ENCODE measurements at places on chromosomes 2 and 18.

DNA sequence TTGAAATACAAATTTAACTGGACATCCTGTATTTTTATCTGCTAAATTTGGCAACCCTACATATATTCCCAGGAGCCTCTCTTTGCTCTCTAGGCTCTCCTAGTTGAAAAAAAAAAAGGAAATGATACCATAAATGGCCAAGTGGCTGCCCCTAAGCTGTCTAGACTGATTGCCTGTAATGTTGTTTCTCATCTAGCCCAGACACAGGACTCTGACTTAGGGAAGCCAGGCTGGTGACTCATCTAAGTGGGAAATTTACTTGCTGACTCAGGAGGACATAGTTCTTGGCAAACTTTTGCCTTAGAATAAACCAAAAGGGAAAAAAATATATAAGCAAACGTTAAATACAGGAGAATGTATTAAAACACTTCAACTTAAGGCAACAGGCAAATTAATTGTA, 14.6 kb upstream of the ITGAV start:
- no peak for DNase-seq

DNA sequence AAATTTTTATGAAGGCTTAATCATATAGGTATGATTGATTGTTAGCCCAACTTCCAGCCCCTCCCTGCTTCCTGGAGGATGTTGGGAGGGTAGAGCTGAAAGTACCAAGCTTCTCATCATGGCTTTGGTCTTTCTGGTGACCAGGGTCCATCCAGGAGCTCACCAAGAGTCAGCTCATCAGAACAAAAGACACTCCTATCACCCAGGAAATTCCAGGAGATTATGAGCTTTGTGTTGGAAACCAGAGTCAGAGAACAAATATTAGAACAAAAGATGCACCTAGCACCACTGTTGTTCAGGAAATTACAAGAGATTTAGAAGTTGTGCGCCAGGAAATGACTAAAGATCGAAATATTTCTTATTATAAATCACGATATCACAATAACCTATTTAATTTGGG, 119.9 kb upstream of the THUMPD2 start:
- no peak for DNase-seq

DNA sequence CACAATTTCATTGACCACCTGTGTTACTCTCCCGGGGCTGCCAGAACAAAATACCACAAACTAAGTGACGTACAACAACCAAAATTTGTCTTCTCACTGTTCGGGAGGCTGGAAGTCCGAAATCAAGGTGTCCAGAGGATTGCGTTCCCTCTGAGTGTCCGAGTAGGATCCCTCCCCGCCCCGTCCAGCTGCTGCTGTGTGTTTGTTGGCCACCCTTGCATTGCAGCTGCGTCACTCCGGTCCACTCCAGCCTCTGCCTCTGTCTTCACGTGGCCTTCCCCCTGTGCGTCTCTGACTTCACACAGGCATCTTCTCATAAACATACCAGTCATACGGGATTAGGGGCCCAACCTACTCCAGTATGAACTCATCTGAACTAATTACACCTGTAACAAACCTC, 251.8 kb upstream of the SMIM21 start:
- DNase-seq = no peak

DNA sequence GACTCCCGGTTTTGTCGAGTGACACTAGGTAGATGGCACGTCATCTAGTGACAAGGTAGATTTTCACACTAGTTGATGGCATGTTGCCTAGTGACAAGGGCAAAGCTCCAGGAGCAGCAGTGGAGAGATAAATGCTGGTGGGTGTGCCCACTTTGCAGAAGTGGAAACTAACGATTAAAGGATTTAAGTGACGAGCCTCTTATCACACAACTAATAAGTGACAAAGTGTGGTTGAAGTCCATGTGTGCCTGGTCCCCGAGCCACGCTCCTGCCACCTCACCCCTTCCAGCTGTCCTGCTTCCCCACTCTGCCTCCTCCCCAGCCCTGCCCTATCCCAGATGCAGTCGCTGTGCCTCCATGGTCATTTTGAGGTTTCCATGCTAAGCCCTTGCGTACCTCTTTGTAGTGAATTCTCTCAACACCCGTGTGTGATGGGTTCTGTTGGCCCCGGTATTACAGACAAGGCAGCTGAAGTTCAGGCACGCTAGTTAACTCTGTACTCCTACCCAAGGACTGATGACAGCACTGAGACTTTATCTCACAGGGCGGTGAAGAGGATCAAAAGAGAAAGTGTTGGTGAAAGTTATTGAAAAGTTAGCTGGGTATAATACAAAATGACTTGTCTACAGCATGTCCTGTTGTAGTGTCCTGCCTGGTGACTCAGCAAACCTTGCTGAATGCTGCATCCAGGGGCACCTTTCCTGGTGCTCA, 113.4 kb upstream of the GLI2 start:
- DNase-seq = no peak

- no peak for DNase-seq
Observed at GRCh38 chr2:230234122-230234722, 8.7 kb downstream of the SP140 start.

DNA sequence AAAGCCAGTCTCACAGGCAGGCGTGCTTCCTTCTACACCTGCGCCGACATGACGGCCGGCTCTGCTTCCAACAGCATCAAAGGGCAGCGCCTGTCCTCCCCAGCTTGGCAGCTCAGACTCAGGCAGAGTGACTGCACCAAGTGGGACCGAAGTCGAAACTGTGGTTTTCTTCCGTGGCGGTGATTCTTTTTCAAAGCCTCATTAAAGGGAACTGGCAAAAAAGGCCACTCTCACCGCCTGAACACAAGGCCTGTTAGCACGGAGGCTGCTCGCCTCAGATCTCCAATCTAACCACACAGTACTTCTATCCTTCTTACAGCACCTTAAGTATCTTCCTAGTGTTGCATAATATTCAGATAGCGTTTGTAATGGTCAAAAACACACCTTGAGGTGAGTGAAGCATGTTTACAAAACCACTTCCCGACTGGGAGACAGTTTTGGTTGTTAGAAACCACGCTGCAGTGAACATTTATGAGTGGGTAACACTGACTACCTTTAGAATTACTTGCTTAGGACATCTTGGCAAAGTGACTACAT, 236.4 kb downstream of the HDAC4 start:
- no peak for DNase-seq

GRCh38 chr18:23684515-23685197, 4.6 kb upstream of the LAMA3 start:
- DNase-seq = no peak

DNA sequence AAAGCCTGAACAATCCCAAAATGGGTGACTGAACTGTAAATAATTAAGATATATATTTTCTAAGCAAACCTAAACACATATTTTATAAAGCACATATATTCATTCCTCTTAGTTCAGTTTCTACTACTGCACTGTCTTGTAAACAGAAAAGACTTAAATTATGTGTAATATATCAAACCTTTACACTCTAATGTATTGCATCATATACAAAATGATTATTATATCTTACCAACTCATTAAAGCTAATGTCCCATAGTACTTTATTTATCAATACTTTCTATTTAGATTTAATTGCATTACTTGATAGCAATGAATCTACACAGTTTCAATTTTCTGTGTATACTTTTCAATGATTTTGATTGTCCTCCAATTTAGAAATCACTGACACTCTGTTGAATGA, 111.0 kb downstream of the TMEM247 start:
- DNase-seq = no peak

GRCh38 chr2:217555081-217555876, 447.5 kb downstream of the TNS1 start:
- DNase-seq = no peak

DNA sequence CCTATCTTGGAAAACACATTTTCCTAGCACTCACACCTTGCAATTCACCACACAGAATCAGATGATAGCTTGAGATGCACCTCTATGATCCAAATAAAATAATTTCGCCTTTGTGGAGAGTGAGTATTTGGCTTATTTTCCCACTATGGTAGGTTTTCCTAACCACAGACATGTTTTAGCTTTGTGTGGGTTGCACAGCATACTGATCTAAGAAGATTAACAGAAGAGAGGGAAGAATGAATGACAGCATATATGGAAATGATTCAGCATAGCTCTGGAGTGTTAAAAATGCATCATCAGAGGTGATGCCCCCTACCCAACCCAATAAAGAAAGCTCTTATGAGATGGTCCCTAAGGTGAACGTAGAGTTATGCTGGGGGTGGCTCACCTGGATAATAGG, 72.5 kb downstream of the GCA start:
- DNase-seq = no peak

DNA sequence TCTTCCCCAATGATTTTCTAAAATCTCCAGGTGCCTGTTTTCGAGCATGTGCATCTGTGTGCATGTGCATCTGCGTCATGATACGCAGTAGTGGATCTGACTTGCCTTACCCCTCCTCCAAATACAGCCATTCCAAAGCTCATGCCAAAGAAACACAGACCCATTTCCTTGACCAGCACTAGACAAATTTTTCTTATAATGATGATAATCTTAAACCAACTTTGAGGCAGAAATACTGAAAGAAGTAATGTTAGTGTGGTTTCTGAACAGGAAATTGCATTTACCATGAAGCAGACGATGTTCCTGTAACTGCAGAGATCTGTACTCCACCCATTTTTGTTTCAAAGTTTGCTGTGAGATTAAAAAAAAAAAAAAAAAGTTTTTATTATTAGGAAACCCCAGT, 25.6 kb downstream of the CYTIP start:
- DNase-seq = no peak

DNA sequence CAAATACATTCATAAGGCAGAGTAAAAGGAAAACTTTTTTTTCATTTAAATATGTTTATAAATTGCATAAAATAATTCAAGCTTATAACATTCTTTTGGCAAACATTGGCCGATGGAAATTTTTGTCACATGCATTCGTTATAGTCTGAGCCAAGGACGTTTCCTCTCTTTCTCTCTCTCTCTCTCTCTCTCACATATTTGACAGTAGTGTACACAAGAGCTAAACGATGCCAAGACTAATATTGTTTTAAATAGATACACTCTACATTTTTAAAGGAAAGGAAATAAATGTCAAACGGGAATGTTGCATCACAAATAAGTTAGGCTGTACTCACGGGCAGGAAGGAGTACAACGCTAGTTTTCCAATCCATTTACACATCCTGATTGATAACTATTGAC, 251.1 kb upstream of the SMIM21 start:
- no peak for DNase-seq

GRCh38 chr2:172172513-172173173, 69.9 kb upstream of the DLX2 start:
- DNase-seq = peak; percentile 43

GRCh38 chr2:241225983-241226382, 37.5 kb downstream of the ANO7 start:
- DNase-seq = no peak

- DNase-seq = no peak
Observed at GRCh38 chr18:11040823-11041656, 108.3 kb downstream of the PIEZO2 start.

- DNase-seq = no peak
Observed at GRCh38 chr2:200814917-200815316, 3.2 kb downstream of the BZW1 start.

GRCh38 chr2:124049136-124049535, 24.0 kb downstream of the CNTNAP5 start:
- DNase-seq = no peak

DNA sequence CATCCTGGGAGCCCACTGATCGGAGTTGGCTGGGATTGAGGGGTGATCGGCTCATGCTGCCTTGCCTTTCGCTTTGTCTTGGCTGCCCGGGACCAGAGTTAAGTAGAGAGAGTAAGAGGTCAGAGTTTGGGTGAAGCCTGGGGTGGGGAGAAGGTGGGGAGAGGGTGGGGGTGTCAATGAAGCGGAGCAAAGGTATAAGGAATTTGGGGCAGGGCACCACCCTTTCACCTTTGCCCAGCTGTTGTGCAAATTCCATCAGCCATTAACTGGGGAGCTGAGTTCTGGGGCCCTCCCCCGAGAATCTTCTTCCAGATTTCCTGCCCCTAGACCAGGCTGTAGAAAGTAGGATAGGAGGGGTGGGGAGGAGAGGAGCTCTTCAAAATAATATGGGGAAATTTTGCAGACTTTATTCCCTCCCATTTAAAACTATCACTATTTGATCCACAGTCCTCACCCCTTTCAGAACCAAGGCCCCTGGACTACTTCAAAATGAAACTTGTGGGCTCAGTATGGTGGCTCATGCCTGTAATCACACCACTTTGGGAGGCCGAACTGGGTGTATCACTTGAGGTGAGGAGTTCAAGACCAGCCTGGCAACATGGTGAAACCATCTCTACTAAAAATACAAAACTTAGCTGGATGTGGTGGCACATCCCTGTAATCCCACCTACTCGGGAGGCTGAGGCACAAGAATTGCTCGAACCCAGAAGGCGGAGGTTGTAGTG, at the start of gene SLC23A3:
Gene SLC23A3 (minus strand): TSS at position 100 of the 725 bp plus-strand sequence. CDS start 45 bp downstream, at position 55.
- DNase-seq = no peak

DNA sequence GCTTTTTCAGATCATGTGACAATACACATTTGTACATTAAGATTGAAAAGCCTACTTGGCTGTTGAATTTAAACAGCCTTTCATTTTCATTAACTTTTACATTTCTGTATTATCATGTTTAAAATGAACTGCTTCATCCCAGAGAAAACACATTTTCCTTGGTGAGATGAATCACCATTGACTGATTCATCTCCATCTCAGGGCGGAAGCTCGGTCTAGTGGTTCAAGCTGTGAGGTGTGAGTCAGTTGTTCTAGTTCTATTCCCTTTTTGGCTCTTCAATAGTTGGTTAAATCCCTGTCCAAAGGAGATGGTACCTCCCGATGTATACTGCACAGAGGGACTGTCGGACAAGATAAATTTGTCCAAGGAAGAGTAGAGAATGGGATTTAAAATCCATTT, 189.7 kb downstream of the ADCYAP1 start:
- DNase-seq = no peak

GRCh38 chr2:174763780-174764179, 492 bp downstream of the CHRNA1 start:
- DNase-seq = no peak

DNA sequence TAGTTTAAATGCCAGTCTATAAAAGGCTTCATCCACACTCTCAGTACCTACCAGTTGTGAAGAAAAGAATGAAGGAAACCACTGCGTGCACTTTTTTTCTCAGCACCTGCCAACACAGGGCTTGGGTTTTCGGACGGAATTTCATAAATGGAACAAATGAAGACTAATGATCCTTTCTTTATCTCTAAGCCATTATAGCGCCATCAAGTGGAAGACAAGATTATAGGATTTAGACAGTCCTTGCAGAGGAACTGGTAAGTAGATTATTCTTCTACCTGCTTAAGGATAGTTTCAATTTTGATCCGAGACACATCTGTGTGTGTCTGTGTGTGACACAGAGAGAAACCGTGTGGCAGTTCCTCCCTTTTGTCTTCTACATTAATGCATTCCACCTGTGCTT, 245.6 kb downstream of the NRXN1 start:
- no peak for DNase-seq

- no peak for DNase-seq
Observed at GRCh38 chr18:4639628-4640310, 184.7 kb upstream of the DLGAP1 start.

GRCh38 chr2:105407946-105408743, 9.3 kb upstream of the FHL2 start:
- DNase-seq = no peak

- DNase-seq = no peak
Observed at GRCh38 chr2:74091391-74091790, 56.3 kb downstream of the BOLA3 start.
